ENCODE measurements at places on chromosomes 1 and 21. TPM values are rescaled to one million over a fixed set of nuclear protein-coding genes. Genes with fewer than 3 reads are reported as not detected.
A peak's percentile ranks its signal among the peaks of the same experiment; 100 is the strongest.

The PODN gene
- polyA plus RNA-seq, result 4.9 TPM

The C4BPA gene
- polyA plus RNA-seq, result 12.4 TPM

The L1TD1 gene
- polyA plus RNA-seq, result 0.53 TPM

The FHAD1 gene
- polyA plus RNA-seq, result 0.68 TPM

The CD2 gene
- 0.08 TPM for polyA plus RNA-seq

The CD1B gene
- polyA plus RNA-seq, result not detected

The IFI44 gene
- 3.1 TPM for polyA plus RNA-seq

The SLFNL1 gene
- polyA plus RNA-seq, result 0.18 TPM

The YTHDF2 gene
- polyA plus RNA-seq, result 66.8 TPM

The PADI2 gene
- polyA plus RNA-seq, result 6.8 TPM

The CRYBG2 gene
- 20.1 TPM for polyA plus RNA-seq

GRCh38 chr1:198620951-198621824 lies 17.7 kb upstream of the PTPRC start:
- no peak for DNase-seq

GRCh38 chr1:91640877-91641526 lies 140.4 kb downstream of the CDC7 start:
- DNase-seq, result no peak

- no peak for DNase-seq
These were observed 44.1 kb upstream of the ATP2B4 start for GRCh38 chr1:203582568-203582967.

- DNase-seq, result peak; percentile 88
These were observed 36.2 kb upstream of the IPO9 start for GRCh38 chr1:201792534-201793305.

- DNase-seq, result no peak
These were observed 11.7 kb upstream of the TRAPPC10 start for GRCh38 chr21:44000360-44000759.

GRCh38 chr1:116323491-116323890 lies 49.6 kb upstream of the ATP1A1 start:
- no peak for DNase-seq

- no peak for DNase-seq
These were observed 32.8 kb downstream of the LHX4 start for GRCh38 chr1:180262628-180263488.

DNA sequence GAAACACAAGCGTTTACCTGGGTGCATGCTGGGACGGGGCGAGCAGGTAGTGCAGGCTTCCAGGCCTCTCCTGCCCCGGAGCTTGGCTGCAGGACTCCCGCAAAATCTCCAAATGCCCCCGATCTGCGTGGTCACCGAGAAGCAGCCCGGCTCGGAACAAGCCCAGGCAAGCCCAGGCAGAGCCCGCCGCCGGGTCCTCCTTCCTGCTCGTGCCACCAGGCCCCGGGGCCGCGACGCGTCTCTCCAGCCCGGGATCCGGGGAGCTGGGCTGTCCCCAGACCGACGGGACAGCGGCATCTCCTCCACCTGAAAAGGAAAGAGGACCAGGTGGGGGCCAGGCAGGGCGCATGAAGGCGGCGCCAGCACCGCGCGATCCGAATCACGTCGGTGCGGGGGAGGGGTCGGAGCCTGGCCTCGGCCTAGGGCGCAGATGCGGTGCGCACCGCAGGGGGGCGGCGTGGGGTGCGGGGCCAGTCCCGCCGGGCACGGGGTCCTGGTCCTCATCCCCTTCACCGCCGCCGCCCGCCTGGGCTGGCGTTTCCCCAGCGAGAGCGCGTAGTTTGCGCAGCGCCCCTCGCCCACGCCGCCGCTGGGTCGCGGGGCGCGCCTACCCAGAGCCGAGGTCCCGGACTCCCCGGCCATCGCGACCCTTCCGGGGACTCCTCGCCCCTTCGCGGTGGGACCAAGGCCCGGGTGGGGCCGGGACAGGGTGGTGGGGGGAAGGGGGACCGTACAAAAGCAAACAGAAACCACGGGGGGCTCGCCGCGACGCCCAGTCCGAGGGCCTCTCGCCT lies 52.4 kb upstream of the H6PD start:
- DNase-seq, result peak; percentile 81

DNA sequence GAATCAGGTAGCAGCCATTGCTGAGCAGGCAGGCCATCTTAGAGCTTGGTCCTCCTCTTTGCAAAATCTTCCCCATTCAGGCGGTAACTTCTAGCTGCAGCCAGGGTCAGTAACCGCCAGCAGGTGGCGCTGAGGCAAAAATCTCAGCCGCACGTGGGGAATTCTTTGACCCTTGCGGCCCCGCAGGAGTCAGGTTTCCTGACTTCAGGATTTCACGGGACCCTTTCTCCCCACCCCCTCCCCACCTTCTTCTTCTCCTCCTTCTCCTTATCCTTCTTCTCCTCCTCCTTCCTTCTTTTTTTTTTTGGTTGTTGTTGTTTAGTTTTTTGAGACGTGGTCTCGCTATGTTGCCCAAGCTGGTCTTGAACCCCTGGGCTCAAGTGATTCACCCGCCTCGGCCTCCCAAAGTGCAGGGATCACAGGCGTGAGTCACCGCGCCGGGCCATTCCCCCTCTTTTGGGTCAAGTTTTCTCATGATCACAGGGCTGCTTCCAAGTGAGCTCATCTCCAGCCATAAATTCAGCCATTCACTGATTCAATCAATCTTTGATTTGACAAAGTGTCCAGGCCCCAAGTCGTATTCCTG lies 33.4 kb upstream of the TENT5B start:
- peak; percentile 76 for DNase-seq

- no peak for DNase-seq
These were observed 1.3 kb downstream of the ATXN7L2 start for GRCh38 chr1:109485001-109485400.

DNA sequence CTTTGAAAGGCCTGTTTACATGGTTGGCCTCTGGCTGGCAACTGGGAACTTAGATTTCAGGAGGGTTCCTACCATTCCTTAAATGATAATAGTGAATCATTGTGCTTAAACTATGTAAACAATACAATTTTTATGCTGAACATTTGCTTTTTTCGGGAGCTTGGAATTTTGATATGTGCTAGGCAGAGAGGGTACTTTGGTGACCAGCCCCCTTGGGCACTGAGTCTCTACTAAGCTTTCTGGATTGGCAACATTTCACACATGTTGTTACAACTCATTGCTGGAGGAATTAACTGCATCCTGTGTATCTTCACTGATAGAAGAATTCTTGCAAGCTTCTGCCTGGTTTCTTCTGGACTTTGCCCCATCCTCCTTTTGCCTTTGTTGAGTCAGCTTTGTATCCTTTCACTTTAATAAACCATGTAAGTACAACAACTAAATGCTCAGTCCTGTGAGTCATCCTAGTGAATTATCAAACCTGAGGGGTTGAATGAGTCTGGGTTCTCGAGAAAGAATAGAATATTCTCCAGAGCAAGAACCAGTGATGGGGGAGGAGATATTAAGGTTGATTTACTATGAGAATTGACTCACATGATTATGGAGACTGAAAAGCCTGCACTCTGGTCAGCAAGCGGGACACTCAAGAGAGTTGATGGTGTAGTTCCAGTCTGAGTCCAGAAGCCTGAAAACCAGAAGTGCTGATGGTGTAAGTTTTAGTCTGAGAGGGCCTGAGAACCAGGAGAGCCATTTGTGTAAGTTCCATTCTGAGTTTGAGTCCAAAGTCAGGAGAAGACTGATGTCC lies 3.1 kb upstream of the SLC16A4 start:
- DNase-seq, result peak; percentile 70

DNA sequence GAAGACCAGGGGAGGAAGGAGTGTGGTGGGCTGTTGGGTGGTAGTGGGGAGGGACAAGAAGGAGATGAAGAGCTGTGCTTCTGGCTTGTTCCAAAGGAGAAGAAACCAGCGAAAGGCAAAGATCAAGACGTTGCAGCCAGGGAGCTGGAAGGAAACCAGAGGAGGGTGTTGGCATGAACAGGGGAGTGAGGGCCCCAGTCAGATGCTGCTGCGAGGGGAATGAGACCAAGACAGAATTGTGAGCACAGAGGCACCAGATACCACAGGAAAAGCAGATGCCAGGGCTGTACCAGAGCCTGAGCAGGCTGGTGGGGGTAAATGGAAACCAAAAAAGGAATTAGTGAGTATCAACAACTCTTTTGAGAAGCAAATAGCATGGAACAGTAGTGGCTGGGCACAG lies 6.0 kb downstream of the LAD1 start:
- DNase-seq, result no peak

DNA sequence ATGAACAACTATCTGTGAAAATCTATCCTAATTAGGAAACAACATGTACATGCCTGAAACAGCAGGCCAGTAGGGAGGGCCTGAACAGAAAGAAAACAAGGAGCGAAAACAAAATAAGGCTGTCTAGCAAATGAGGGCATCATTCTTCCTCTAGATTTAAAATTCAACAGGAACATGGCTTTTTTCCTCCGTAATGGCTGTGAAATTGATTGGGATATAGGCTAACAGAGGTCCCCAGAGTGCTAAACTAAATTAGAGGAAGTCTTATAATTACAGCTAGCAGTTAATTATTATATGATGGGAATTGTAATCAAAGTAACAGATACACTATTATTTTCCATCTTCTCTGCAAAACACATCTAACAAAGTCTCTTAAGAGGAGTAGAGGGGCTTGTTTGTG lies 51.7 kb upstream of the TIAM1 start:
- no peak for DNase-seq

- DNase-seq, result no peak
These were observed 69.4 kb upstream of the SAMSN1 start for GRCh38 chr21:14615359-14615974.

DNA sequence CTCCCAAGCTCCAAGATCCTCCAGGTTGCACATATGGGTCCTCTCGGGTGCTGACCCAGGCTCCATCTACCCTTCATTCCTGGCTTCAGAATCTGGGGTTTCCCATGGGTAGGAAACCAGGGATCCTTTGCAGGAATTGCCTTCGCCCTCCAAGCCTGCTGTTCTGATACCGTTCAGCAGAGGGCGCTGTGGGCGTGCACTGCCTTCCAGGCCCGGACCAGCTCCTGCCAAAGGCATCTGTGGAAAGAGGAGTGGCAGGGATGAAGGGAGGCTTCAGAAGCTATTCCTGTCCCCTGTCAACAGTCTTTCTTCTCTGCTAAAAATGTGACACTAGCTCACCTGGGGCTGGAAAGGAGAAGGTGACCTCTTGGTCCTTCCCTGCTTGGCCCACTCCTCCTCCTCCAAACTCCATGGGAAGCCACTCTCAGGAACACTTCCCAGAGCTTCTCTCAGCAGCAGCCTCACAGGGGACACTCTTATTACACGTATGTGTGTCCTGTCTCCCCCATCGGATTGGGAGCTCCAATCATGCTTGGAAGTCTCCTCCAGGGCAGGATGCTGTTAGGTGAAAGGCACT lies 71.2 kb downstream of the VWA5B1 start:
- DNase-seq, result peak; percentile 71

GRCh38 chr1:151729966-151730291 lies 8.6 kb downstream of the RIIAD1 start:
- no peak for DNase-seq

- DNase-seq, result no peak
These were observed 2.6 kb upstream of the CD2 start for GRCh38 chr1:116751621-116752020.

GRCh38 chr1:206534552-206534951 lies 27.2 kb downstream of the RASSF5 start:
- no peak for DNase-seq

- no peak for DNase-seq
These were observed 153.6 kb downstream of the CNIH3 start for GRCh38 chr1:224769452-224770335.

- no peak for DNase-seq
These were observed 25.2 kb downstream of the ACKR1 start for GRCh38 chr1:159229896-159230295.

GRCh38 chr1:113808450-113809195 lies 3.7 kb downstream of the RSBN1 start:
- no peak for DNase-seq

DNA sequence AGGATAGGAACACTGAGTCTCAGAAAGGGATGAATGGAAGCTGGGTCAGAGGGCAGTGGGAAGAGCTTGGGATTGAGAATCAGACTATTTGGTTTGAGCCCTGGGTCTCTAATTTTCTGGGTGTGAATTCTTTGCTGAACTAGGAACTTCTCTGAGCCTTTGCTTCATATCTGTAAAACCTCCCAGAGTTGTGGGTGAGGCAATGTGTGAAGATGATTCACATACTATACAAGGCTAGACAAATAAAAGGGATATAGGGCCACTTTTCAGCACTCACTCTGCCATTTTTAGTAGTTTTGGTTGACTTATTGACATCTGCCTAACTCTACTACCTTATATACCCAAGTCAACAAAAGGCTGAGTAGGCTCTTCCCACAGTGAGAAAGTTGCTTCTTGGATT lies 77.7 kb upstream of the JUN start:
- no peak for DNase-seq

DNA sequence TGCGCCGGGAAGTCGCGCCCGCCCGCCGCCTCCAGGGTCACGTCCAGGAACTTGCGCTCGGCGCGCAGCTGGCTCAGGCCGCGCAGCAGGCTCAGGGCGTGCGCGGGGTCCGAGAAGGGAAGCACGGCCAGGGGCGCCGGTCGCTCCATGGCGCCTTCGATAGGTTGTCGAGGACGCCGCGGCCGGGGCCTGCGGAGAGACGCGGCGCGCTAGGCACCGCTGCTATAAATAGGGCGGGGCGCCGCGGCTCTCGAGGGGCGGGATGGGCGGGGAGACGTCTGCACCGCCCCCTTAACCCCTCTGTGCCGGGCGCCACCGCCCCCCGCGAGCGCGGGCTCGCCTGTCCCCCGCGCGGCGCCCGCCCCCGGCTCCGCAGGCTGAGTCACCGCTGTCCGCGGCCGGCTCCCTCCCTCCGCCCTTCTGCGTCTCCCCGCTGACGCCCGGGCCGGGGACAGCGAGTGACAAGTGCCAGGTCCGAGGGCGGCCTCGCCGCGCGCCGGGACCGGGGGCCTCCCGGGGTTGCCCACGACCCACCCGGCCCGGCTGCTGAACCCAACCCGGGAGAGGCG lies at the start of gene KLHL21:
Gene KLHL21 (minus strand): TSS at position 201 of the 569 bp plus-strand sequence. CDS start 52 bp downstream, at position 149.
- DNase-seq, result peak; percentile 97

DNA sequence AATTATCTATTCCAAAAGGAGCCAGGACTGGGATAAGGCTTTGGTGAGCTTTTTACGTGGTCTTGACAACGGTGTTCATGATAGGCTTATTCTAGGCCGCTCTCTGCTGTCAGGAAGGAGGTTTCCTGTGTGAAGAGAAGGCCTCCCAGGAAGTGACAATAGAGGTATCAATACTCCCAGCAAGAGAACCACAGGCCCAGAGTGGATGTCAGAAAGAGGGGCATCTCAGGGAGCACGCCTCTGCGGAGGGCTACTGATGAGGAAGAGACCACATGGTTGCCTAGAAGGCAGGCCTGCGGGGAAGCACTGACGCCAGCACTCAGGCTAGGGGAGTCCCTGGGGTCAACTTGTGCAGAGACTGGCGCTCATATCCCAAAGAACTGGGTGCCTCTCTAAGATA lies 60.4 kb downstream of the ITPKB start:
- no peak for DNase-seq

DNA sequence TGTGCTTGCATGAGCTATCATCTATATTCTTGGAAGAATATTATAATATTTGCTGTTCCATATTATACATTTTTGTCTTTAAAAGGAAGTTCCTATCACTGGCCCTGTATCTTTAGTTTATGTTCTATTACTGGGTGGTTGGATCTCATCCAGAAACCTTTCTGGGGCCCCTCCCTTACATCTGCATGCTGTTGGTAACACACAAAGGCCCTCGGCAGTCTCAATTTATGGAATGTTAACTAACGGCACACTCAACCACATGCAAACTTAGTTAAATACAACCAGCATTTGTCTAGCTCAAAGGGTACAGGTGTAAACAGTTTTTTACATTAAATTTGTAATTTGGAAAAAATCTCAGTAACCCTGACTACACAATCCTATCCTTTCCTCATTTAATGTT lies 9.7 kb upstream of the HYI start:
- no peak for DNase-seq

- DNase-seq, result no peak
These were observed 51.0 kb downstream of the KIAA0319L start for GRCh38 chr1:35505911-35506798.

GRCh38 chr1:119186471-119186870 lies 46.0 kb upstream of the WARS2 start:
- no peak for DNase-seq
